ENCODE measurements at places on chromosomes 1 and 21.

GRCh38 chr1:214569357-214570004 is 18.1 kb upstream of the PTPN14 start:
- DNase-seq, result no peak

DNA sequence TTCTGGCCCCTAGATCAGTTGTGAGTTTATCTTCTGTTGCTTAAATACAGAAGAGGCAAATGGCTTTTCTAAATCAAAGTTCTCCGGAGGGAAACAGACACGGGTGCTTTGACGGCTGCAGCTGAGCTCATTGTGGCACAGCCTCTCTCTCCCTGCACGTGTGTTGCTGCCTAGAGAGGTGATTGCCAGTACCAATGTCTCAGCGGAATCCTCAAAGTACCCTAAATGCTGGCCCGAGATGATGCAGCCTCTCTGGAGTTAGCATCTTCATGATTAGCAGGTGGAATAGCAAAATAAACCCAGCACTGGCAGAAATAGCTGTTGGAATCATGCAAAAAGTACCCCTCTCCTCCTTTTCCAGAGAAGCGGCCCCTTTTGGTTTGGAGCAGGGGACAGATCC is 192.2 kb downstream of the PRDM2 start:
- DNase-seq, result no peak

- DNase-seq, result no peak
These were observed 20.0 kb downstream of the AHCYL1 start for GRCh38 chr1:110004583-110004982.

GRCh38 chr1:23103001-23103889 is 65.4 kb downstream of the LUZP1 start:
- DNase-seq, result no peak

DNA sequence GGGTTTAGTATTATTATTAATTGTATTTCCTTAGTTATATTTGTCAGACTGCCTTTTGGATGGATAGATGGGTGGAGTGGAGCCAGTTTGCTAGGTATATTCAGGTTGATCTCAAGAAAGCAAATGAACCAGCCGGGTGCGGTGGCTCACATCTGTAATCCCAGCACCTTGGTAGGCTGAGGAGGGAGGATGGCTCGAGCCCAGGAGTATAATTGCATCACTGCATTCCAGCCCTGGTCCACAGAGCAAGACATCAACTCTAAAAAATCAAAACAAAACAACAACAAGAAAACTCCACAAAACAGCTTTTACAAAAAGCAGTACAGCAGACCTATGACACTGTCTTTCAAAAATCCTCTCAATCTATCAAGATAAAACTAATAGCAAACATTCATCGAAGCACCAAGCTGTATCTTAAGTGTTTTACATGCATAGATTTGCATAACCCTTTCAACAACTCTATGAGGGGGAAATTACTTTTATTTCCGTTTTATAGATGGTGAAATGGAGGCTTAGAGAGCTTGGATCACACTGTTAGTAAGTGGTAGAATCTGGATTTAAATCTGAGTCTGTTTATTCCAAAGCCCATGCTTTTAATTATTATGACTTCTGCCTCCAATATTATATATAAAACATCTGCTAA is 25.5 kb downstream of the KMO start:
- DNase-seq, result no peak

GRCh38 chr1:236689713-236690569 is 3.6 kb downstream of the ACTN2 start:
- no peak for DNase-seq

DNA sequence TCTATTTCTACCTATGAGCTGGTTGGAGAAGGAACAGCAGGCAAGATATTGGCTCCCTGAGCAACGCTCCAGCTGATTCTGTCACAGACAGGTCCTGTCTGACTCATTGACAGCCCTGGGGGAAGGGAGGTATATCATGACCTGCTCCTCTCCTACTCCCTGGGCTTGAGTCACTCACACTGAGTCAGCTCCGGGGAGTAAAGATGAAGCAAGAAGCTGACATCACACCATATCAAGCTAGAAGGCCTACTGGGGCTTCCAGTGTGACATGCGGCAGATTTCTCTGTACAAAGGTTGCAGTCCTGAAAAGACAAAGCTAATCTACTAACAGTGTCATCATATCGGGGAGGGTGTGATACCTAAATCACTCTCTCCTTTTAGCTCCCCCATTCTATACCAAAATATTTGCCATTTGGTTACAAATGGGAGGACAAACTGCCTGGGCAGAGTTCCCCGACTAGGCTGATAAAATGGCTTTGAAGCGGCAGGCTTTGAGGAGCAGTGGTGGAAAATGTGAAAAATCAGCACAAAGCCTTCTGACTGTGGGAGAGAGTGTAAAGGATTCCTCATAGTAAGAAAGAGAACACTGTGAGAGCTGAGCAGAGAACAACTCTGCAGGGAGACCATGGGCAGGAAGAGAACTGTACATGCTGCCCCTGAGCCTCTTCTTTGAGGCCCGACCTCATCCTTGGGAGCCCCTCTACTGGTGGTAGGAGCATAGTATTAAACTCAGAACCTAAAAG is 15.5 kb downstream of the PI4KB start:
- DNase-seq, result no peak

DNA sequence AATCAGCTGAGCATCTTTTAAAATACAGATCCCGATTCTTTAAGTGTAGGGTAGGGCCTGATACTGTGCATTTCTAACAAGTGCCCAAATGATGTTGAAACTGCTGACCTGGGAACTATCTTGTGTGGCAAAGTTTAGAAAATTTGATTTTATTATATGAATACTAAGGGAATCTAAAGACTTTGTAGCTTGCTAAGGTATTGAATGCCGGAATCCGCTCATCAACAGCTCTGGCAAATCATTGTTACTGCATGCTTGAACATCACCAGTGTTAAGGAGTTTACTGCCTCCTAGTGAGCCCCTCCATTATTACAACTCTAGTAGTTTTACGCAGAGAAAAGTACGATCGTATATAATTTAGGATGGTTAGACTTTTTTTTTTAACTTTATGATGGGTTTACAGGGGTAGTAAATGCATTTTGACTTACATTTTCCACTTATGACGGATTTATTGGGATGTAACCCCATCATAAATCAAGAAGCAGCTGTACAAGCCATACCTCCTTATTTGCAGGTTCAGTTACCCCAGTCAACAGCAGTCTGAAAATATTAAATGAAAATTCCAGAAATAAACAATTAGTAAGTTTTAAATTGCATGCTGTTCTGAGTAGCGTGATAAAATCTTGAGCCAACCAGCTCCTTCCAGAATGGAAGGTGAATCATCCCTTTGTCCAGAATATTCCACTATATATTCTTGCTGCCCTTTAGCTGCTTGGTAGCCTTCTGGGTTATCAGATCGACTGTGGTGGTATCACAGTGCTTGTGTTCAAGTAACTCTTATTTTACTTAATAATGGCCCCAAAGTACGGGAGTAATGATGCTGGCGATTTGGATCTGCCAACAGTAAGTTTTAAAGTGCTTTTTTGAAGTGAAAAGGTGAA is 892 bp downstream of the TYW3 start:
- DNase-seq, result peak; percentile 36

GRCh38 chr1:61160526-61160925 is 78.2 kb downstream of the NFIA start:
- DNase-seq, result no peak

- no peak for DNase-seq
These were observed 80.9 kb downstream of the COLGALT2 start for GRCh38 chr1:183956559-183957188.

GRCh38 chr1:15383810-15384209 is 25.9 kb upstream of the EFHD2 start:
- no peak for DNase-seq

- no peak for DNase-seq
These were observed 701 bp downstream of the DEDD start for GRCh38 chr1:161131523-161132409.

DNA sequence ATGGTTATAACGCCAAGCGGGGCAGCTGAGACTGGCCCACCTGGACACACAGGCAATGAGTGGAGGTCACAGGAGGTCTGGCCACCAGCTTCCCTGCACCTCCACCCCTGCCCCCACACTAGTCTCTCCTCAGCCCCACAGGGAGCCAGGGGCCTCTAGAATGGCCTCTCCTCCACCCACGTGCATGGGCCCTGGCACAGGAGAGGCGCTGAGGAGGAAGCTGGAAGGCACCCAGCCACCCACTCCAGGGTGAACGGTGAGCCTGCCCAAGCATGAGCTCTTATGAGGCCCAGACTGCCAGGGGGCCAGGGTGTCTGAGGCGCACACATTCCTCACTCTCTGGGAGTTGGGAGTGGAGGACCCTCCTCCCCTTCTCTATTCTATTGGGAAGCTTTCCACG is 22.2 kb downstream of the LRP8 start:
- no peak for DNase-seq

GRCh38 chr1:22738522-22738921 is 27.9 kb downstream of the EPHB2 start:
- DNase-seq, result no peak

GRCh38 chr1:194155962-194156361 is 969.5 kb upstream of the B3GALT2 start:
- no peak for DNase-seq

GRCh38 chr1:20551945-20552727 is at the start of gene FAM43B:
Gene FAM43B, plus strand, starts transcription at chr1:20552573. Its CDS starts 401 bp downstream, at chr1:20552974.
- no peak for DNase-seq

- DNase-seq, result no peak
These were observed 112.0 kb downstream of the PDE4B start for GRCh38 chr1:65904681-65905083.

GRCh38 chr1:211731456-211732292 is 56.3 kb upstream of the NEK2 start:
- peak; percentile 89 for DNase-seq

GRCh38 chr21:46066591-46067331 is 31.2 kb upstream of the COL6A2 start:
- DNase-seq, result no peak

GRCh38 chr1:89351597-89352311 is 12.1 kb upstream of the GBP6 start:
- DNase-seq, result no peak

DNA sequence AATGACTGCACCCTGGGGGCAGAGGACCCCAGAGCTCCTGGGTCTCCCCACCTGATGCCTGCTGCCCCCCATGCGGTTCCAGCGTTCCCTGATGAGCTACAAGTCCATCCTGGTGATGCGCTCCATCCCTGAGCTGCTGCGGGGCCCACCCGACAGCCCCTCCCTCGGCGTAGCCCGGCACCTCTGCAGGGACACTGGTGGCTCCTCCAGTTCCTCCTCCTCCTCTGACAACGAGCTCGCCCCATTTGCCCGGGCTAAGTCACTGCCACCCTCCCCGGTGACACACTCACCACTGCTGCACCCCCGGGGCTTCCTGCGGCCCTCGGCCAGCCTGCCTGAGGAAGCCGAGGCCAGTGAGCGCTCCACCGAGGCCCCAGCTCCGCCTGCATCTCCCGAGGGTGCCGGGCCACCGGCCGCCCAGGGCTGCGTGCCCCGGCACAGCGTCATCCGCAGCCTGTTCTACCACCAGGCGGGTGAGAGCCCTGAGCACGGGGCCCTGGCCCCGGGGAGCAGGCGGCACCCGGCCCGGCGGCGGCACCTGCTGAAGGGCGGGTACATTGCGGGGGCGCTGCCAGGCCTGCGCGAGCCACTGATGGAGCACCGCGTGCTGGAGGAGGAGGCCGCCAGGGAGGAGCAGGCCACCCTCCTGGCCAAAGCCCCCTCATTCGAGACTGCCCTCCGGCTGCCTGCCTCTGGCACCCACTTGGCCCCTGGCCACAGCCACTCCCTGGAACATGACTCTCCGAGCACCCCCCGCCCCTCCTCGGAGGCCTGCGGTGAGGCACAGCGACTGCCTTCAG is 35.5 kb downstream of the TRIM11 start:
- peak; percentile 35 for DNase-seq

DNA sequence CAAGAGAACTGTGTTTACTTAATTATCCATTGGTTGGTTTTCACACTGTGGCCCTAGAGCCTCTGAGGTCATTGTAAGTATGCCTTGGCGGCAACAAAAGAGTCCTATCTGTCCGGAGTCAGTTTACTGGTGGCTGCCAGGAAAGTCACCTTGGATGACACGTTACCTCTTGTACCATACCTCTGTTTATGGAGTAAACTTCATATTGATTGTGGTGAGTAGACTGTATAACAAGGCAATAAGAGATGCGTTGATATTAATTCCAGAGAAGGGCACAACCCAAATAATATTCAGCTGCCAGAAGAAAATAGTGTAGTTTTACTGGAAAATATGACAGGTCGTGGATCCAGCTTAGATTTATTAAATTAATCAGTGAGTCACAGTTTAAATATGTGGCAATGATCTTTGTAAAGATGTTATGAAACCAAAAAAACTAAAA is 20.4 kb upstream of the KIF14 start:
- no peak for DNase-seq

DNA sequence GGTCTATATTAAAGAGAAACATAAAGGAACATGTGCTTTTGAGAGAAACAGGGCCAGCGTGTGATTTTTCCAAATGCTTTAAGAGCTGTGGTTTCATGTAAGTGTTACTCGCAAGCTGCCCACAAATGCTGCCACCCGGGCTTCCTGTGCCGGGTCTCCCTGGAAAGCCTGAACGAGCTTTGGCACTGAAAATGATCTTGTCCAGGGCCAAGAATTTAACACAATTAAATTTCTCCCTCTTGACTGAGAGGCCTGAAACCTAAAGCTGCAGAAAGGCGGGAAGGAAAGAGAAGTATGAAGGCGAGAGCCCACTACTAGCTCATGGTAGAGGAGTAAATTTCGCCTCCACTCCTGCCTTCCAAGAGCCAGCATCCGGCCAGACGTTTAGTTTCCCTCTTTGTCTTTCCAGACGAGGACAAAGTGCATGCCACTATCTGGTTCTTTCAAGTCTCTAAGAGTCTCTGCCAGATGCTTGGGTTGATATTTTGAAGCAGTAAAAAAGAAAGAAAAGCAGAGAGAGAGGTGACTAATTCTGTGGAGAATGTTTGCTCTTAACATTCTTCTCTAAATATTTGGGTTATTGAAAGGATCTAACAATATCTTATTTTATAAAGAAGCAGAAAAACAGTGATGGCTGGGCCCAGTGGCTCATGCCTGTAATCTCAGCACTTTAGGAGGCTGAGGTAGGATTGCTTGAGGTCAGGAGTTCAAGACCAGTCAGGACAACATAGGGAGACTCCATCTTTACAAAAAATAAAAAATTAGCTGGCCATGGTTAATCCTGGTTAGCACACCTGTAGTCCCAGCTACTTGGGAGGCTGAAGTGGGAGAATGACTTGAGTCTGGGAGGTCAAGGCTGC is 100.0 kb upstream of the HNRNPU start:
- peak; percentile 12 for DNase-seq

DNA sequence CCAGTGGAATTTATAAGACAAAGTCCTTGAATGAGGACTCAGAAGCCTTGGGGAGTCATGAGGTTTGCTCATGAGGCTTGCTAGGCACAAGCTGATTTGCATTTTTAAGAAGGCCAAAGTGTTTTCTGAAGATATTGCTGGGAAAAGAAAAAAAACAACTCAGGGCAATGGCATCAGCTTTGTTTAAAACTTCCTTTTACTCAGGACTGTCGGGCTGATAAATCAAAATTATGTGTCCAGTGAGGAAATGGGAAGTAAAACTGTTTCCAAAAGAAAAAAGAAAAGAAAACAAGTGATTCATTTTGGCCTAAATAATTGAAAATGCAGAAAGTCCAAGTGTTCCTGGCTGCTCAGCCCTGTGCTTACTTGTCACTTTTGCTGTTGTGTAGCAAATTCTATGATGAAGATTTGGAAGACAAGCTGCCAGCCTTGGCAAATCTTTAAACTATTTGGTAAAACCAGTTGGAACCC is 282.4 kb downstream of the HLX start:
- DNase-seq, result no peak

Measured in NCI-H2107 (cell line).